ENCODE measurements at places on chromosomes 16 and 17.

DNA sequence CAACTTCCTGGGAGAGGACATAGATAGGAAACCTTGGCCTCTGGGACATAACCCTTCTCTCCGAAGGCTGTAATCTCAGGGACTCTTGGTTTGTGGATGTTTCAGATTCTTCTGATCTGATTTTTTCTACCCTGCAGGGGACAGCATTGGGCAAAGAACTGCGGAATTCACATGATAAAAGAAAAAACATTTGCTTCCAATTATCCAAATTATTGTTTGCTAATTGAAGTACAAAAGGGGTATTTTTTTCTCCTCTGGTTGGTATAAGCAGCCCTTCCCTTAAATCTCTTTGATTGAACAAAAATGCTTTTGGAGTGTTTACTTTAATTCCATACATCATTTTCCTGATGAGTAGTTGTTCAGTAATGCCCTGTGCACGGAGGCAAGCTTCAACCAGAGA, 251.7 kb upstream of the IRX3 start:
- peak; percentile 13 for DNase-seq

DNA sequence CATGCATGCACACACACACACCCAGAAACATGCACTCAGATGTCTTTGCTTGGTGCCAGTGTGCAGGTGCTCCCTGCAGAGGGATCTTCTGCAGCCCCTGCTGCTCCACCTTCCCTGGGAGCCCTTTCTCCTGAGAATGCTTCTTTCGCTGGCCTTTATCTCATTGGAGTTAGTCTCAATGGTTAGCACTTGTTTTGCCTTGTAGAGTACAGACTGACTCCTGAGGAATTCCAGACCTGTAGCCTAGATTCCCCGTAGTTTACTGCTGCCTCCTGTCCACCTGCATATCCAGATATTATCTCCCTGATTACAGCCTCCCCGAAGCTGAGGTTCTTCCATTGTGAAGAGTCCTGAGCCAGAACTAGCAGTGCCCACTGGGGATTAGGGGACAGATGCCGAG, 3.1 kb upstream of the KRT12 start:
- DNase-seq, result no peak

GRCh38 chr17:69997332-69997731, 77.7 kb upstream of the KCNJ16 start:
- no peak for DNase-seq

DNA sequence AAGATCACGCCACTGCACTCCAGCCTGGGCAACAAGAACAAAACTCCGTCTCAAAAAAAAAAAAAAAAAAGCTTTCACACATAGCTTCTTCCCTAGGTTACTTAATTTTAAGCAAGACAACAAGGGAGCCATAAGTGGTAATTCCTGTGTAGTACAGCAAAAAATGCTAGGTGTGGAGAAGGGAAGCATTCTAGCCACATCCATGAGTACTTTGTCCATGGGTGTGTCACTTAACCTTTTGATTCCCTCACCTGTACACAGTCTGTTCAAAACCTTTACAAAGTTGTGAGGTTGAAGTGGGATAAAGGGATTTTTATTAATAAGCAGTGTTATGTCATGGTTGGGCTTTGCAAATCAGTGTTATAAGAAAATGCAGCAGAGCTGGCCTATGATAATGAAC, 4.5 kb downstream of the NME2 start:
- no peak for DNase-seq

DNA sequence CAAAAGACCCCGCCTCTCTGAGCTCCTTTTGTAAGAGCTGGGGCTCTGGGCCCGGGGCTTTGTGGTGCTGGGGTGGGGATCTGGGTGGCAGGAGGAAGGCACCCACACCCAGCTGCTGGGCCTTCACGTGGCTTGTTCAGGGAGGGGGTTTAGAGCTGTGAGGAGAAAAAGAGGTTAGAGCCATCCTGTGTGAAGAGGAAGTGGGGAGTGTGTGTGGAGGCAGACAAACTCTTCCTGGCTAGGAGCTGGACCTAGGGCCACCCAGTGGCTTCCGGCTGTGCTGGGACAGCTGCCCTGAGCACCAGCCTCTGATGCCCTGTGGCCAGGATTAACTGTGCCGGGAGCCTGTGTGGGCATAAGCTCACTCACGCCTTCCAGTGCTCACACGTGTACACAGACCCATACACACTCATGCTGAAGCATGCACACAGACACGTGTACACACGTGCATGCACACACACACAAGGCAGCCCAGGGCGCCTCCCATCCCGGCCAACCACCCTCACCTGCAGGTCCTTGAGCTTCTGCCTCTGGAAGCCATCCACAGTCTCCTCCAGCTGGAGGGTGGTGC, 7.4 kb downstream of the CIBAR2 start:
- no peak for DNase-seq

- no peak for DNase-seq
Observed at GRCh38 chr17:38702916-38703741, 1.9 kb upstream of the MLLT6 start.

GRCh38 chr17:83103200-83103942, 24.0 kb downstream of the METRNL start:
- peak; percentile 38 for DNase-seq

DNA sequence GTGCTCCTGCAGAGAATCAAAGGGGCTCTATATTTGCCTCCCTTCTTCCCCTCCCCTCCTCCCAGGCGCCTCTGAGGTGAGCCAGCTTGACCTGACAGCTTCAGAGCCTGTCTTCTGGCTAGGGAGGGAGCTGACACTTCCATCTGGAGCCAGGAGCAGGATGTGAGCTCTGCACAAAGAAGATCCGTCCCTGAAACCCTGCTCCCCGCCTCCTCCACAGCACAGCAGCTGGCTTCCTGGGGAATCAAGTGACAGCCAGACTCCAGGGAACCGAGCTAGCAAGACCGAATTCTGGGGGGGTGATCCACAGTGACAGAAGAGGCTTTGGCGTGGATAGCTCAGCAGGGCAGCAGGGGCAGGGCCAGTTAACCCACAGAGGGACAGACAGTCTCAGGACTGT, 37.2 kb downstream of the CCDC182 start:
- DNase-seq, result no peak

GRCh38 chr16:11715246-11715947, 27.3 kb downstream of the TXNDC11 start:
- no peak for DNase-seq

DNA sequence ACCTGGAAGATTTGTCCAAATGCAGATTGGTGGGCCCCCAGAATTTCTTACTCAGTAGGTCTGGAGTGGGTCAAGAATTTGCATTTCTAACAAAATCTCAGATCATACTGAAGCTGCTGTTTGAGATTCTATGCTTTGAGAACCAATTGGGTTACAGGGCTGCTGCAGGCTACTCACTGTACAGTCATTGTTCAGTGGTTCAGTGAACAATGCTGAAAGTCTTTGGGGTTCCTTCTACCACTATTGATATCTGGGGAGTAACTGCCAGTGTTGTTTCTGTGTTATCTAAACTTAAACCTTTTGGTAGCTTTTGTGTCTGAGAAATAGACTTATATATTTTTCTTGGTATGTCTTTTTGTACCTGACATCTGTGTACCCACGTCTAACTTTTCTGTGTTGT, 187.5 kb downstream of the TANC2 start:
- no peak for DNase-seq

DNA sequence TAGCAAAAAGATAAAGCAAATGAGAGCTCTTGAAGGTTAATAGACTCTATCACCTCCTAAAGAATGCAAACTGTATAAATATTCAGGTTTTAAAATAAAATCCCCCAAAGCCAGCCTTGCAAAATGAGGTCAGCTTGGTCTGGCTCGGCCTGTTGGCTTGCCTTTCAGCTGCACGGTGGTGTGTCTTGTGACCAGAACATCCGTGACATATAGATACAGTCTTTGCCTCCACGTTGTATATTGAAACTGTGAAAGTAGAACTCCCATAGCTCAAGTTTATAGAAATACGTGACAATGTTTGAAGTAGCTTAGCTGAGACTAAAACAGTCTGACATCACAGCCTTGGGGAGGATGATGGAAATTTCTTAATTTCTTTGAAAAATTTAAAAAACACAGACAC, 236.6 kb upstream of the MYOCD start:
- no peak for DNase-seq

DNA sequence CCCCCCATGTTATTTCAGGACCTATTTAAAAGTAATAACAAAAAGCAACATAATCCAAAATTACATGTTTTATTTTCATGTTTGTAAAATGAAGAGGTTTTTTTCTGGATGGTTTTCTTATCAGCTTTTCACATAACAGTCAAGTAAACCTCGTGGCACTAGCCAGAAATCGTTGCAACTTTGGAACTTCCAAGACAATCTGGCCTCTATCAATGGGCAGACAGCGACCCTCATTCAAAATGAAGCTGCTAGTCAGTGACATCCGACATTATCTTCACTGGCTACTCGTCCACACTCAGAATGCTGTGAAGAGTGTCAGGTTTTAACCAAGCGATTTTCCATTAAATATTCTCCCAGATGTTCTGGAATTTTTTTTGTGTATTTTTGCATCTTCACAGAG, 22.7 kb downstream of the ZNF652 start:
- DNase-seq, result no peak

DNA sequence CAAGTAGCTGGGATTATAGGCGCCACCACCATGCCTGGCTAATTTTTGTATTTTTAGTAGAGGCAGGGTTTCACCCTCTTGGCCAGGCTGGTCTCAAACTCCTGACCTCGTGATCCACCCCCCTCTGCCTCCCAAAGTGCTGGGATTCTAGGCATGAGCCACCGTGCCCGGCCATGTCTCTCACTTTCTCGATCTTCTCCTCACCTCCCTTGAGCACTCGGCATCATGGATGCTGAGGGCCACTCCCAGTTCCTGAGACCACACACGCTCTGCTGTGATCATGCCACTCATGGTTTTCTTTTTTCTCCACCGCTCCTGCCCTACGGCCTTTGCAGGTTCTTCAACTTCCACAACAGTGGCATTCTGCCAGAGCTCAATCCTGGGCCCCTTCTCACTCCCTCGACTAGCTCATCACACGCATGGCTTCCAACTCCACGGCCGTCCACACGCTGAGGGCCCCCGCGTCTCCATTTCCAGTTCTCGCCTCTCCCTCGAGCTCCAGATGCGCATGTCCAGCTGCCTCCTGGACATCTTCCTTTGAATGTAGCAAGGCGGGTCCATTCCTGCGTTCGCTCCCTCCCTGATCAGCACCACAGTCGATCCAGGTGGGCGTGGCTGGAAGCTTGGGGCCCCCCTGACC, 5.5 kb upstream of the NCBP3 start:
- no peak for DNase-seq

- DNase-seq, result no peak
Observed at GRCh38 chr17:7042501-7043181, 1.3 kb downstream of the SLC16A11 start.

- DNase-seq, result no peak
Observed at GRCh38 chr16:5461141-5461540, 363.5 kb upstream of the EEF2KMT start.

DNA sequence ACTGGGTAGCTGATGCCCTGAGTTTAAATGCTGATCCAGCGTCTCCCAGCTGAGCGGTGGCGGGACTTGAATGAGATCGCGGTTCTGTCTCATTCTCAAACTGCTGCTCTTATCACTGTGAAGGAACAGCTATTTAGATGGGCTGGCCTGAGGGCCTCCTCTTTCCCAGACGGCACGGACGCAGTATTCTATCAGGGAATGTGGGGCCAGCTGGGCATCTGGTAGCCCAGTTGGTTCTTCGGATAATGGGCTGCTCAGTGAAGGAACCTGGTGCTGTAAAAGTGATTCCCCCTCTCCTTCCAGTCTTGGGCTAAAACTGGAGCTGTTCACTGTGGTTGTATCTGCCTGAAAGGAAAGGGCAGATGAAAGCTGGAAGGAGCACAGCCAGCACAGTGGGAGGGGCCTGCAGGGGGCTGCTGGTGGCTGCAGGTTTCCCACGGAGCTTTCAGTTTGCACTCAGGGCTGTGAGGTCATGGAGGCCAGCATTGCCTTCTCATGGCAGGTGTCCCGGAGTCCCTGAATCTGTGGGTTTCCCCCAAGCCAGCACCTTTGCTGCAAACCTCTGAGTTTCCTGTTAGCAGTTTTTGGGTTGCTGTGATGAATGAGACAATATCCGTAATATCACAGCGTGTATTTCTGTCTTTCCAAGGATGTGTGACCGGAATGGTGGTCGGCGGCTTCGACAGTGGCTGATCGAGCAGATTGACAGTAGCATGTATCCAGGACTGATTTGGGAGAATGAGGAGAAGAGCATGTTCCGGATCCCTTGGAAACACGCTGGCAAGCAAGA, 3.6 kb downstream of the IRF8 start:
- DNase-seq, result no peak

DNA sequence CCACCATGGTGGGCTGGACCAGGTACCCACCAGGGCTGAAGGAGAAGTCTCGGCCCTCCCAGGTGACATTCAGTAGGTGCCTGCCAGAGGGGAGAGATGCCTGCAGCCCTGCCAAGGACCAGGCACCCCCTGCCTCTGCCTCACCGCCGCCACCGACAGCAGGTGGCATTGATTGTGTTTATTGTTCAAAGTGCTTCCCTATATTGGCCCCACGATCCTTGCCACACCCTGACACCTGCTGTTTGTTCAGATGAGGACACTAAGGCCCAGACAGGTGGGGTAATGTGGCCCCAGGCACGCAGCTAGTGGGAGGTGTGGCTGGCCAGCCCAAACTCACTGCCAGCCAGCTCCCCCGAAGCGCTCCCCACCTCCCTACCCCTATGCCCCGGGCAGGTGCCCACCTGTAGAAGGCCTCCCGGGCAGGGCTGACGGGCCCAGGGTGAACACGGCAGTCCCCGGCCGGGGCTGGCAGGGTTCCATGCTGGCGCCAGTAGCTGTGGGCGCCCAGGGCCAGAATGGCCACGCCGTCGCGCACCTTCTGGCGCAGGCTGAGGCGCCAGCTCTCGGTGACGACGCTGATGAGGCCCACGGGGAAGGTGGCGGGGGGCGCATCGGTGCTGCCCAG, 8.0 kb downstream of the GRIN2C start:
- no peak for DNase-seq

DNA sequence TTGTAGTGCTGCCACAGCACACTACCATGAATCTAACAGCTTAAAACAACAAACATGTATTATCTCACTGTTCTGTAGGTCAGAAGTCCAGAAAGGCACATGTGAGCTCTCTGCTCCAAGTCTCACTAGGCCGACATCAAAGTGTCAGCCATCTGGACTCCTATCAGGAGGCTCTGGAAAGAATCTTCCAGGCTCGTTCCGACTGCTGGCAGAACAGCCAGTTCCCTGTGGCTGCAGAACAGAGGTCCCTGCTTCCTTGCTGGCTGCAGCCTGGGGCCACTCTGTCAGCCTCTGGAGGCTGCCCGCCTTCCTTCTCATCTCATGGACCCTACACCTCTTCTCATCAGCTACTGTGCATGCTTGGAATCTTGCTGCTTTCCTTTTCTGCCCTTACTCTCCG, 168.9 kb downstream of the CBLN1 start:
- DNase-seq, result no peak

- DNase-seq, result no peak
Observed at GRCh38 chr16:58280146-58280845, 14.5 kb downstream of the PRSS54 start.

DNA sequence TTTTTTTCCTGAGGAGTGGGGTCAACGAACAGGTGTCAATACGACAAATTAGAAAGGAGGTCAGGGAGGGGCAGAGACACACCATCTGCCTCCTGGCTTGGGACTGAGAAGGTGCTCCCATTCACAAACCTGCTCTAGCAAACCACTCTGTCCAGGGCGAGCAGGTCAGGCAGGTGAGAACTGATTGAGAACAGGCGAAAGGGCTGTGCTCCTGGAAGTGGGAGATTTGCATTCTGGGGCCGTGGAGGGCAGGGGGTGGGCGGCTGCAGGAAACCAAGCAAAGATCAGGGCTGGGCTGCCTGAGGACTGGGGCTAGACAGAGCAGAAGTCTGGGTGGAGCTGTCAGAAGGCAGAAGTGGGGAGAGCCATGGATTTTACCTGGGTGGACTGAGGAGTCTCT, 98.9 kb upstream of the NLRP1 start:
- no peak for DNase-seq

All from fibroblast of skin of left quadriceps (primary cell).